ENCODE measurements at places on chromosomes 6 and 20.

GRCh38 chr6:132813173-132813856 is 1.1 kb upstream of the RPS12 start:
- peak; percentile 40 for DNase-seq

GRCh38 chr6:17226786-17227233 is 54.4 kb upstream of the RBM24 start:
- no peak for DNase-seq

DNA sequence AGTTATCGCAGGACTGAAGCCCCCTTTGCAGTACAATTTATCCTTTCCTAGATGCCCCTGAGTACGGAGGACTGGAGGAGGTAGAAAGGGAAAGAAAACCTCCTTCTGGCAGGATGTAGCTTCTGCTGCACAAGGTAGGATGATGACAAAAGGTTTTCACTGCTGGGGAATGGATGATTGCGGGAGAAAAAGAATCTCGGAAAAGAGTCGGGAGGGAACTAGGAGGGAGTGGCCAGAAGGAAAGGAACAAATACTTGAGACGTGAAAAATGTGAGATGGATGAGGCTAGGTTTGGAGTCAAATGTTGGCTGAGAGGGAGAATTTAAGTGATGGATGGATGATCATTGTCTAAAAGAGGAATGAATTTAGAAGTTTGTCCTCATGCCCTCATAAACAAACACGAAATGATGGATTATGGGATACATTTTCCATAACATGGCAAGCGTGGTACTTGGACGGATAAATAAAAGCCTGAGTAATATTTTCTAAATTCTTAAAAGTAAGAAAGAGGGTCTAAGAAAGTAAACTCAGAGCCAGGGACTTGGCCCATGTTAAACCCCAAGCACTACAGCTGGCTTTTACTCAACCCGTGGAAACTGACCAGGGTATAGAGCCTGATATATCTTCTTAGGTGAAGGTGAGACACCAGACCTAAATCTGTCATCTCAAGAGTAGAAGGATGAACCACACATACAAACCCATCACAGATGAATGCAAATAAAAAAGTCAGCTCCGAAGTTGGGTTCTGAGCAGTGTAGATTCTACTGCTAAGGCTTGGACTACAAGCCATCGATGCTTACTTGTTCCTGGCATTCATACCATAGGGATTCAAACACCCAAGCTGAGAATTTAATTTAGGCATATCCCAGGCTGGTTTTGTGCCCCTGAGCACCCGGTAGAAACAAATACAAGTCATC is 72.4 kb downstream of the HFE start:
- no peak for DNase-seq

GRCh38 chr6:20182926-20183521 is 29.2 kb downstream of the MBOAT1 start:
- DNase-seq, result no peak

DNA sequence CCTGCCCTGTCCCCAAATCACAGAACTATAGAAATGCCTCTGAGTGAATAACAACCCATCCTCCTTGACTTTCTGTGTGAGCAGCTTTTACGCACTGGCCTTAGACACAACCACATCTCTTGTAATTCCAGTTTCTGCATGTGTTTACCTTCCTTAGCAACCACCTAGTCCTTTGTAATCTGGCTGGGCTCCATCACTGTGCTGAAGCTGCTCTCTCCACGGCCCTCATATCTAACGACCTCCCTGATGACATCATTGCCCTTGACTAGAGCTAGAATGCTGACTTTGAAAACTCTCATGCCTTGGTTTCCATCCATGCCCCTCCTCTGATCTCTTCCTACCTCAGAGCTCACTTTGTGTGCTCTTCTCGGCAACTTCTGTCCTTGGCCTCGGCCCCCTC is 30.5 kb upstream of the GLP1R start:
- DNase-seq, result no peak

DNA sequence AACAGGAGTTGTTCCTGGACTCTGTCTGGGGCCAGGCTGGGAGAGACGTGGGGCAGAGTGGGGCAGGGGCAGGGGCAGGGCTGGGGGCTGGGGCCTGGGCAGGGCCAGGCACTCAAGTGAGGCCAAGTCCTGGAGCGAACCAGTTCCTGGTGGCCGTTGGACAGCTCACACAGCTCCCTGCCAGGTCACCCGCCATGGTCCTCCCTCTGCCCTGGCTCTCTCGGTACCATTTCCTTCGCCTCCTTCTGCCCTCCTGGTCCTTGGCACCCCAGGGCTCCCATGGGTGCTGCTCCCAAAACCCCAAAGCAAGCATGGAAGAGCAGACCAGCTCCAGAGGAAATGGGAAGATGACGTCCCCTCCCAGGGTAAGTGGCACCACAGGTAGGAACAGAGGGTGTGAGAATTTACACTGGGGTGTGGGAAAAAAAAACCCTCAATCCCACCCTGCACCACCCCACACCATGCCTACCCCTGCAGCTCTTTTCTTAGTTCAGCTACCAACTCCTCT is at the start of gene MCCD1:
TSS of gene MCCD1 (plus strand) at position 142 of the 508 bp plus-strand sequence. CDS start at position 195, 53 bp downstream.
- DNase-seq, result no peak

- DNase-seq, result no peak
Observed at GRCh38 chr6:284486-284885, 7.8 kb upstream of the DUSP22 start.

GRCh38 chr6:35164277-35164676 is 23.1 kb upstream of the TCP11 start:
- no peak for DNase-seq

DNA sequence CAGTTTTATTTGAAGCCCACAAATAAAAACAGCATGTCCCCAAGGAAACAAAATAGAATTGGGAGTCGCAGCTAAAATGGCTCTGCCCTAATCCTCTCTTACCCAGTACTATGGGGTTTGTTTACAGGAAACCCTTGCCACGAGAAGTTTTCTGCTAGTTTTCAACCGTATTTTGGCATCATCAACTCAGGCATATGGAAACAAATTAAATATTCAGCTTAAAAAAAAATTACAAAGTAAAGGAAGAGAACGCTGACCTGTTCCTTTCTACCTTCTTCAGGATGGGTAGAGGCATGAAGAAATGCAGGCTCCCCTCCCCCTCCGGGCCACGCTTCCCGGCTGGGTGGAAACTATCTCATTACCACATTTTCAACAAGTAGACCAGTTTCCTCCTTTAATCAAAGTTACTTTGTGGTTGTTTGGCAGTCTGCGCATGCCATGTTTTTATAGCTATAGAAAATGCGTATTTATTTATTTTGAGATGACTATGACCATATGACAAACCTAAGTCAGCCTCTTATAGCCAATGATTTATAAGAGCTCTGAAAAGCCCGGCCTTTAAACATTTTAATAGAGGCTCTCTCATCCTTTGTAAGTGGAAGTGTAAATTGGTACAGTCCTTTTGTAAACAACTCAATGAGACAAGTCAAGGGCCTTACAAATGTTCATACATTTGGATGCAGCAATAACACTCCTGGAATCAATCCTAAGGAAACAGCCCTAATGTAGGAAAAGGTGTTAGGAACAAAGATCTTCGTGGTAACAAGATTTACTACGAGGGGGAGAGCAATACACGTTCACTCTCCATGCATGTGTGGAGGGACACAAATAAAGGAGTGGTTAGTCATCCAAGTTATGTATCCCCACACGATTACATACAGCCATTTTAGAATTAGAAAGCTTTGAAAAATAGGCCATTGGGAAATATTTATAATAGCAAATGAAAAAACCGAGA is 16.1 kb upstream of the ZNF217 start:
- DNase-seq, result peak; percentile 62

DNA sequence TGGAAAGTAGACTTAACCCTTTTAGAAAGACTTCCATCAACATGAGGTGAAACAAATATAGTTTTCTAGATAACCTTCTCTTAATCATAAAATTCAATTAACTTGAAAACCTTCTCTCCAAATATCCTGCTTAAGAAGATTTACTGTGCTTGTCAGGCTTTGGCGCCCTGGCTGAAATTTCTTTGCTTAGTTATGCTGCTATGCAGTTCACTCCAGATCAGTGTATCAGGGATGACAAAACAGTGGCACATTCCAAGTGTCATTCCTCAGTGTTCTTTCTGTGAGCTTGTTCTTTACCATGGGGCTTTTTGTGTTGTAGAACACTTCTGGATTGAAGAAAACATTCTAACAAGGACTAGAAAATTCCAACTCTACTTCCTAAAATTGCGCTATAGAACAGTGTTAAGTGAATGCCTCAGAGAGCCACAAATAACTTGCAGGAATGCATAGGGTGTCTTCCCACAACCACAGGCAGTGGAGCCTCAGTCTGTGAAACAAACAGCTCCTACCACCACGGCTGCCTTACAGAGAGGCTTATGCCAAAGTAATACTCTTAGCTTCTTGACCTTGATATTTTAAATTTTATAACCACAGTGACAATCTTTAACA is 443.6 kb downstream of the CDC5L start:
- DNase-seq, result no peak

- DNase-seq, result no peak
Observed at GRCh38 chr6:55174211-55175026, at the start of gene HCRTR2. HCRTR2 (plus strand) TSS chr6:55174515; CDS start chr6:55174588, 73 bp downstream.

DNA sequence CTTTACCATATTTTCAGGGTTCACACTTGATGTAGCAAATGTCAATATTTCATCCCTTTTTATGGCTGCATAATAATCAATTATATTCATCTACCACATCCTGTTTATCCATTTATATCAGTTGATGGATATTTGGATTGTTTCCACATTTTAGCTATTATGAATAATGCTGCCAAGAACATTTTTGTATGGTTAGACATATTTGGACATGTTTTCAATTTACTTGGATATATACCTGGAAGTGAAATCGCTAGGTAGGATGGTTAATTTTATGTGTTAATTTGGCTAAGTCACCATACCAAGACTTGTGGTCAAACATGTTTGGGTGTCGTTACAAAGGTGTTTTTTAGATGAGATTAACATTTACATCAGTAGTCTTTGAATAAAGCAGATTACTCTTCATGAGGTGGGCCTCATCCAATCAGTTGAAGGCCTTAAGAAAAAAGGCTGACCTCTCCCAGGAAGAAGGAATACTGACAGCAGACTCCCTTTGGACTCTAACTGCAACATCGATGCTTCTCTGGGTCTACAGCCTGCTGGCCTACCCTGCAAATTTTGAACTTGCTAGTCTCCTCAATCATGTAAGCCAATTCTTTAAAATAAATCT is 196.5 kb downstream of the BACH2 start:
- DNase-seq, result no peak

GRCh38 chr6:163583558-163583957 is 169.0 kb downstream of the QKI start:
- DNase-seq, result no peak

GRCh38 chr6:108274546-108274945 is 13.7 kb upstream of the SNX3 start:
- no peak for DNase-seq

GRCh38 chr20:35144694-35145093 is 2.4 kb downstream of the EDEM2 start:
- DNase-seq, result no peak

GRCh38 chr6:8382434-8382833 is 52.9 kb downstream of the SLC35B3 start:
- DNase-seq, result no peak

DNA sequence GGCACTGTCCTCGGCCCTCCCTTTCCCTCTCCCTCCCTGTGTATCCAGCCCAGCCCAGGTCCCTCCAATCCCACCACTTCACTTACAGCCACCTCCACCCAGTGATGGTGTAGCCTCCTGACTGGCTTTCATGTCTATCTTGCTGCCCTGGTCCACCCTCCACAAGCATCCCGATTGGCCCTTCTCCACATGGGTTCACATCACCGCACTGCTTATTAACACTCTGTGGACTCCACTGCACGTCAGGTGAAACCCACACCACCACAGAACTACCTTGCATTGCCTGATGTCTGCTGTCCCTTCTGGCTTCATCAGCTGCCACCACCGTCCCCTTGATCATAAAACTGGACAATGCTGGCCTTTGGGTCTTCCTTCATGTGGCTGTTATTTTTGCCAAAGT is 220.4 kb upstream of the ARID1B start:
- DNase-seq, result no peak

GRCh38 chr20:51061418-51062045 is 38.6 kb upstream of the KCNG1 start:
- no peak for DNase-seq

GRCh38 chr6:2674857-2675256 is 75.9 kb downstream of the MYLK4 start:
- DNase-seq, result no peak

DNA sequence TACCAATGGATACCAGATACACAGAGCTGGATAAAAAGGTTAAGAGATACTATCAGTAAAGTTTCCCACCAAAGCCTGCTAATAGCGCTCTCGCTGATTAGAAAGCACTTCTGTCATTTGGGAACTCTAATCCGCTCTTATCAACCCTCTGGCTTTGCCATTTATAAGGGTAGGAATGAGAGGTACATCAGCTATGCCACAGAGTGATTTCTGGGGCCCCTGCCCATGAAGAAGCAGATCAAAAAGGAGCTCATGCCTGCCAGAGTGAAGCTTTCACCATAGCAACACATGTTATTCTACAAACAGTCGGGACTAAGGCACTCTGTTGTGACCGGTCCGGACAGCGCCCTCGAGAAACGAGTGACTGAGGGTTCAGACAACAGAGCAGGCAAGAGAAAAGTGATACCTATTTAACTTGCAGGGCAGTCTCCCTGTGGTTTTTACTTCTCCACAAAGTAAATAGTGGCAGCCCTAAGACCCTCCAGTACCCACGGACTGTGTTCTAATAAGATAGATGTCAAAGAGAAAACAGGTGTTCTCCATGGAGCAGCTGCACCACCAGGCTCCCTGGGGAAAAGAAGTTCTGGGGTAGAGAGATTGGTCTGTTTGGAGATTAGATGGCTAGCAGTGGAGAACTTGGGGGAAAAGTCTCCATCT is 5.6 kb downstream of the TRAM2 start:
- DNase-seq, result no peak

GRCh38 chr6:135651964-135652755 is 154.6 kb upstream of the AHI1 start:
- no peak for DNase-seq

DNA sequence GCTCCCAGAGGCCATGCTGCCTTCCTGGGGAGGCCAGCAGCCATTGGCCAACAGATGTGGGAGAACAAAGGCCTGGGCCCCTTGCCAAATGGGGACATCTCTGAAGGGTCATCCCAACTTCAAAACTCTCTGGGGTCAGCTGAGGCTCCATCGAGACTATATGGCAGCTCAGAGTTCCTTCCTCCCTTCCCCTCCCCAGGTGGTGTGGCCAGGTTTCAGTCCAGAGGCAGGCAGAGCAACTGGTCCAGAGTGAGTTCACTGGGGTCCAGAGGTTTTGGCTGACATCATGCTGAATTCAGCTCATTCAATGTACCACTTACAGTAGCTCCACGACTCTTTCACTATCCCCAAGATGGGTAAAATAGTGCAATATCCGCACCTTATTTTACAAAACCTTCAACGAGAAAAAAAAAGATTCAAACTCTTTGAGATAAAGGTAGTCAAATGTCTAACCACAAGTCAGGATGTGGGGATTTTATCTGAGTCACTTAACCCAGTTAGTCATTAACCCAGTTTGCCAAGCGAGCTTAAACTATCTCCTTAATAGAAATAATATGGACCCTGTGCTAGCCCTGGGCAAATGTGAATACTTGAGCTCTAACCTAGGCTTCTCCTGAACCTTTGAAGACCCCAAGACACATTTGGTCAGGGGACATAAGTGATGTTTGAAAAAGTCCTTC is 108.4 kb upstream of the PLEKHG1 start:
- DNase-seq, result no peak

Measured in stimulated activated CD4-positive, alpha-beta T cell treated with anti-CD3 and anti-CD28 coated beads, Interleukin-4, amount 100 ng/mL, for 4 hours (primary cell).